CD4-positive, alpha-beta memory T cell (primary cell): ENCODE measurements at places on chromosomes 16 and 17.
A peak's percentile ranks its signal among the peaks of the same experiment; 100 is the strongest.

- no peak for DNase-seq
These were observed 5.4 kb upstream of the CYLD start for GRCh38 chr16:50736448-50736847.

- DNase-seq = no peak
These were observed 65.4 kb upstream of the ADAMTS18 start for GRCh38 chr16:77500286-77500598.

DNA sequence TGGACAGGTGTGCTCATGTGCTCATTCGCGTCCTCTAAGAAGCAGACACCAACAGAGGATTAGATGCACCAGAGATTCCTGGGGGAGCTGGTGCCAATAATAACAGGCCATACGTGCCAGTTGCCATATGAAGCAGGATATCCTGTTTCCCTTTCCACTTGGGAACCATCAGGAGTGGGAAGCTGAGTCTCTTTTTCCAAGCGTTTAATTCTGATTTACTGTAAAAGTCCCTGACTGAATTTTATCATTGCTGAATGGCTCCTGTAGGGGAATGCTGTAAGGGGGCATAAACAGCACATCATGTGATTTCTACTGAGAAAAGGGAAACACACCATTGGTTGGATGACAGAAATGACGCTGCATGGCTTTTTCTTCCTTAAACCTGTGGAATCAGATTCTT is 113.3 kb downstream of the IRF8 start:
- no peak for DNase-seq

- no peak for DNase-seq
These were observed 80.8 kb downstream of the CLEC16A start for GRCh38 chr16:11025120-11025531.

- DNase-seq = no peak
These were observed 43.5 kb downstream of the CFAP20 start for GRCh38 chr16:58085584-58086251.

DNA sequence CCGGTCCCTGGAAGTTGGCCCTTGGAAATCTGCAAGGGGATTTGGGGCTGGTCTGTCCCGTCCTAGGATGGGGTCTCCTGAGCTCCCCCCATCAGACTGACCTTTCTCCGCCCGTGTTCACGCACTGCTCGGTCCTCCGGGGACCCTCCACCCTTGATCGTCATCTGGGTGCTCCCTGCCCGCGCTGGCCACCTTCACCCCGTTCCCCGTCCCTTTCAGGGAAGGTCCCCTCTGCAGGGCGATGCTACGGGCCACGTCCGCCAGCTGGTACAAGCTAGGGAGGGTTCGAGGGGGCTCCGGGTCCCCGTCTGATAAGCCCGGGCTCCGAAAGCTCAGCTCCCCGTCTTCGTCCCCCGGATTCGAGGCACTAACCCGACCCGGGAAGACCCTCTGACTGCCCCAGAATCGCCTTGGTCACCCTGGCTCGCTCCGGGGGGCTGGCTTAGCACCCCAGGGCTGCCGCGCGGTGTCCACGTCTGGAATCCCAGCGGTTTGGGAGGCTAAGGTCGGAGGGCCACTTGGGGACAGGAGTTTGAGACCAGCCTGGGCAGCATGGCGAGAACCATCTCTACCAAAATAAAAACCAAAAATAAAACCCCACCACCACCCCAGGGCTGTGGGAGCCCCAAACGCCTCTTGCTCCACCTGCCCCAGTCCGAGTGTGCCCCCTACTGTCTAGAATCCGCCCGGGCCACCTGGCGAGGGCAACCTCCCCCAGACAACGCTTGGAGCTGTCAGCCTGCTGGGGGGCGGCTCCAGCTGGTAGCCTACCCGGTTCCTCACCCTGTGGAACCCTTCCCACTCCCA is 1.1 kb upstream of the SLC43A2 start:
- DNase-seq = peak; percentile 62

DNA sequence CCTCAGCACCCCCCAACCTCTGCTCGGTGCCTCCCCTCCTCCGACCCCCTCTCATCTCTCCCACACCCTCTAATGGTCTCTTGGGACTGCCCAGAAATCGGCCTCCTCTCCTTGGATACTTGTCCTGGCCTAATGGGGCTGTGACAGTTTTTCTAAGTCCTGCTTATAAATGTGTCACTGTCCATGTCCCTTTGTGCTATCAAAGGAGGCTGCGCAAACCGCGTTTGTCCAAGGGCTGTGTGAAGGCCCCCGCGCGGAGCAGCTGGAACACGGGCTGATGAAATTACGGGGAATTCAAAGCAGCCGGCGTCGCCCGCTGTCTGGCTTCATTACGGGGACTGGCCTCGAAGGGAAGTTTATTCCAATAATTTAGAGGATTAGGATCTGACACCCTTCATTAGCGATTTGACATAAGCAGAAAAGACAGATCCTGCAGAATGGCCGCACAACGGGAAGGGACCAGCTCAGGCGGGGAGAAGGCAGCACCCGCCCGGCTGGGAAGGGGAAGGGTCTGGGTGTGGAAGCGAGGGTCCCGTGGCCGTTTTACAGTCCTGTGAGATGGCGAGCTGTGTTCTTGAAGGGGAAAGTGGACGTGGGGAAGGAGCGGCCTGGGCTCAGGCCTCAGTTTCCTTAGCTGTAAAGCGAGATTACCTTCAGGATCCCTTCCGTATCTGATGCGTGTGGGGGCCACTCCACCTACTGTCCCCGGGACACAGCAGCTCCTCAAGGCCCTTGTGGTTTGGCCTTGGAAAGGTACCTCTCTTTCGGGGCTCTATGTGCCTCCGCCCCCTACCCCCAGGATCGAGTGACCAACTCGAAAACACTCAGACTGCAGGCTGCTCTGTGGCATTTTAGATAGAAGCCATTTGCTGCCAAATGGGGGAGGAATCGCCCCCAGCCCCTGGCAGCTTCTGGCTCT is 1.6 kb upstream of the WFIKKN2 start:
- no peak for DNase-seq

- DNase-seq = no peak
These were observed 14.0 kb downstream of the PRSS54 start for GRCh38 chr16:58280846-58281301.

DNA sequence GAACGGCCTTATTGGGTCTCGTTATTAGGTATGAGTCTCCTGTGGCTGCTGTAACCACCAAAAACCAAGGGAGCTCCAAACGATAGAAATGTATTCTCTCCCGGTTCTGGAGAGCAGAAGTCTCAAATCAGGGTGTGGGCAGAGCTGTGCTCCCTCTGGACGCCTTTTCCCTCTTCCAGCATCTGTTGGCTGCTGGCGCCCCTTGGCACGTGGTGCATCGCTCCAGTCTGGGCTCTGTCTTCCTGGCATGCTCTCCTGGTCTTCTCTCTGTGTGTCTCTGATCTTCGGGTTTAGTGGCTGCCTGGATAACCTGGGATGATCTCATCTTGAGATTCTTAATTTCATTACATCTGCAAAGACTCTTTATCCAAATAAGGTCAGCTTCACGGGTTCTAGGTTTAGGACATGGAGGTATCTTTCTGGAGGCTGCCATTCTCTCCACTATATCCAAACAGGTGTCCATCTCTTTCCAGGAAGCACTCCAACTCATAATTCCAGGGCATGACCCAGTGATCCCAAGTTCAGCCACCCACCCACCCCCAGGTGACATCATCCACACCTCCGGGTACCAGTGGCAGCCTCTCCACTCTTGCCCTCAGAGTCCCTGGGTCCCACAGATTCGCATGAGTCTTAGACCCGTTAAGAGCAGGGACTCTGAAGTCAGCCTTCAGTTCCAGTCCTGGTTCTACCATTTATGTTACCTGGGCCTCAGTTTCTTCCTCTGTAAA is 145.5 kb upstream of the FOXF1 start:
- no peak for DNase-seq

DNA sequence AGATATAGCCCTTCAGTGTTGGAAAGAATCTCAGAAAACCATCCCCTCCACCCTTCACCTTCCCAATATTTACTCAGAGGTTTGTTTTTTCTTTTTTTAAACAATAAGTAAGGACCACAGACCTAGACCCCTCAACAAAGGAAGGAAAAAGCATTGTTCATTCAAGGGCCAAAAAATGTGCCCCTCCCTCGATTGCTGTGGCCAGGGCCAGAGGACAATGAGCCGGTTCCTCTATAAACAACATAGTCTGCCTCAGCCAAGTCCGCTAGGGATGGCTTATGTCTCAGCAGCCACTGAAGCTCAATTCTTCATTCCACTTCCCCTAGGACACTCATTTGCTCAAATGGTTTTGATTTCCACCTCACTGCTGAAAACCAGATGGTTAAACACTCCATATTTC is 24.0 kb downstream of the TRIM16 start:
- no peak for DNase-seq

- DNase-seq = no peak
These were observed 5.2 kb downstream of the B9D1 start for GRCh38 chr17:19357351-19357750.

DNA sequence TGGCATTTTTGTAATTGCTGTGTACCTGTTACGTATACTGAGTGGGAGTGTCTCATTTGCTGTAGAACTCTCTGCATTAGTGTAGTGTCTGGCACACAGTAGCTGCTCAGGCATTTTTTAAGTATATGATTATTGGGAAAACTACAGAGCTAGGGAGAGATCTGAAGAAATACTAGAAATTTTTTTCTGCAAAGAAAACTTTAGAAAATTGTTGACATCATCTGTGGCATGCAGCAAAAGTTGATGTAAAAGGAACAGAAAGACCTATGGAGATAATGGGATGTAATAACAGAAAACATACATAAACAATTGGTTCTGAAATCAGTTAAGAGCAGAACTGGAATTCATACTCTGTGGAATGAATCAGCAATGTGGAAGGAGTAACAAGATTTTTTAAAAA is 11.6 kb downstream of the CLTC start:
- no peak for DNase-seq

- DNase-seq = no peak
These were observed 74.9 kb upstream of the BCAR1 start for GRCh38 chr16:75326333-75326732.

DNA sequence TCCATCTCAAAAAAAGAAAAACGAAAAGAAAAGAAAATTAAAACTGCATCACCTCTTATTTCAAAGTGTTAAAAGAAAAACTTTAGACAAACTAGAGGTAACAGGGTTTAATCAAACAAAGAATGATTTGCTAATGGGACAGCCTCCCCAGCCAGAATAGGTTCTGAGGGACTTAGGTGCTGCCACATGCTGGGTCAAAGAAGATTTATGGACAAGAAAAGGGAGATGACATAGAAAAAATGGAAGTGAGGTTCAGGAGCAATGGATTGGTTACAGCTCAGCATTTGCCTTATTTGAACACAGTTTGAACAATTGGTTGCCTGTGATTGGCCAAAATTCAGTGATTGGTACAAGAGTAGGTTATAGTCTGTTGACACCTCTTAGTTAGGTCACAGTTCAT is 21.1 kb downstream of the TMC5 start:
- no peak for DNase-seq

DNA sequence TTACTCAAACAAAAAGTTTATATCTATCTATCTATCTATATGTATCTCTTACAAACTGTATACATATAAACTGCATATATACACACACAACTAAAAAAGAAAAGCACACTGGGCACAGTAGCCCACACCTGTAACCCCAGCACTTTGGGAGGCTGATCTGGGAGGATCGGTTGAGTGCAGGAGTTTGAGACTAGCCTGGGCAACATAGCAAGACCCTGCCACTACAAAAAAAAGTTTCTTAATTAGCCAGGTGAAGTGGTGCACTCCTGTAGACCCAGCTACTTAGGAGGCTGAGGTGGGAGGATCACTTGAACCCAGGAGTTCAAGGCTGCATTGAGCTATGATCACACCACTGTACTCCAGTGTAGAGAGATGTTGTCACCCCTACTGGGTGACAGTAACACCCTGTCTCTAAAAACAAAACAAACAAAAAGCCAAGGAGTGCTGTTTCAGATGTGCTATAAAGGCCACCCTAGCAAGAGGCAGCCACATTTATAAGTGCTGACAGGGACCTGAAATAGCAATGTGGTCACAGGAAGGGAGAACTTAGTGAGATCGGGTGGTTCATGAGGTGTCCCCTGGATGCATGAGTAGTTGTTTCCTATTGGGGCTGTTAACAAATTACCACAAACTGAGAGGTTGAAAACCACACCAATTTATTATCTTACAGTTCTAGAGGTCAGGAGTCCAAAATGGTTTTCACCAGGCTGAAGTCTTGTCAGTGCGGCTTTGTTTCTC is 4.8 kb downstream of the CD2BP2 start:
- DNase-seq = no peak

GRCh38 chr16:89052890-89053724 is 40.5 kb upstream of the ACSF3 start:
- no peak for DNase-seq

GRCh38 chr17:8125154-8125946 is 1.4 kb upstream of the HES7 start:
- peak; percentile 90 for DNase-seq

GRCh38 chr16:69017036-69017783 is 88.2 kb upstream of the HAS3 start:
- DNase-seq = no peak
